ENCODE measurements at places on chromosomes 7 and 10.

GRCh38 chr7:55527307-55527706 lies 45.0 kb downstream of the VOPP1 start:
- no peak for DNase-seq

DNA sequence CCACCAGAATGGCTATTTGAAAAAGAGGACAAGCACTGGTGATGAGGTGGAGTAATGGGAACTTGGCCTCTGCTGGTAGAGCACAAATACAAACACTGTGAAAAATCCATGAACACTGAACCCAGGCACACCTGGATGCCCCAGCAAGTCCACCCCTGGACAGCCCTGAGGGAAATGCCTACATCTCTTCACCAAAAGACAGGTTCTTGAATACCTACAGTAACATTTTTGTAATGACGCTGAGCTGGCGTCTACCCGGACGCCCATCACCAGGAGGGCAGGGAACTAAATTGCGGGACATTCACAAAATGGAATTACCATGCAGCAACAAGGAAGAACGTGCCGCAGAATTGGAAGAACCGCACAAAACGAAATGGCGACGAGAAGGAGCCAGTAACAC lies 70.5 kb downstream of the GNA12 start:
- no peak for DNase-seq

DNA sequence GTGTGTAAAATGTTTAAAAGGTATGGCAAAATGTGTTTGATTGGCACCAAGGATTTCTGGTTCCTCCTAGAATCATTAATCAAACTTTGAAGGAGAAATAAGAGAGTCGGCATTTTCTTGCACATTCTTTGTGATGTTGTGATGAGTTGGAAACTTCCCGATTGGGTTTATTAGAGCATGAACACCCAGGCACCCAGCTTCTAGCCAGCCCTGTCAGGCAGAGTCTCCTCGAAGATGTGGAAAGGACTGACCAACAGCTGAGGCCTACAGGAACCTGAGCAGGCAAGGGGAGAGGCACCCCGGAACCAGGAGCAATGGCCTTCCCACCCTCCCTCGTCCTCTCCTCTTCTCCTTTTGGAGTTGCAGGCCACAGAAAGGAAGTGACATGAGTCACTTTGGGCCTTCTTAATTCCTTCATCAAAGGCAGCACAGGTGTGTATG lies 68.7 kb downstream of the EGFR start:
- DNase-seq: no peak

GRCh38 chr10:44402465-44403195 lies 17.7 kb upstream of the CXCL12 start:
- DNase-seq: peak; percentile 32

- DNase-seq: no peak
These were observed 321.8 kb downstream of the PAXIP1 start for GRCh38 chr7:154680894-154681659.

DNA sequence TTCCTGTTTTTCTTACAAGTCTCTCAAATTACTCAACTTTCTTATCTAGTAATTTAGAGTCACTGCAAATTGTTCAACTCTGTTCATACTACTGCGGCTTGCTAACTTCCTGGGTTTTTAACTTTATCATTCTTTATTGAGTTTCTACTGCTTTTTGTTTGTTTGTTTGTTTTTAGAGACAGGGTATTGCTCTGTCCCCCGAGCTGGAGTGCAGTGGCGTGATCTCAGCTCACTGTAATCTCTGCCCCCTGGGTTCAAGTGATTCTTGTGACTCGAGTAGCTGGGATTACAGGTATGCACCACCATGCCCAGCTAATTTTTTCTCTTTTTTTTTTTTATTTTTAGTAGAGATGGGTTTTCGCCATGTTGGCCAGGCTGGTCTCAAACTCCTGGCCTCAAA lies 182.9 kb downstream of the TSPAN12 start:
- DNase-seq: no peak

- DNase-seq: no peak
These were observed 343.6 kb downstream of the ACTR3B start for GRCh38 chr7:153103202-153103601.

- peak; percentile 88 for DNase-seq
These were observed 271.6 kb downstream of the CCDC3 start for GRCh38 chr10:12729885-12730284.

DNA sequence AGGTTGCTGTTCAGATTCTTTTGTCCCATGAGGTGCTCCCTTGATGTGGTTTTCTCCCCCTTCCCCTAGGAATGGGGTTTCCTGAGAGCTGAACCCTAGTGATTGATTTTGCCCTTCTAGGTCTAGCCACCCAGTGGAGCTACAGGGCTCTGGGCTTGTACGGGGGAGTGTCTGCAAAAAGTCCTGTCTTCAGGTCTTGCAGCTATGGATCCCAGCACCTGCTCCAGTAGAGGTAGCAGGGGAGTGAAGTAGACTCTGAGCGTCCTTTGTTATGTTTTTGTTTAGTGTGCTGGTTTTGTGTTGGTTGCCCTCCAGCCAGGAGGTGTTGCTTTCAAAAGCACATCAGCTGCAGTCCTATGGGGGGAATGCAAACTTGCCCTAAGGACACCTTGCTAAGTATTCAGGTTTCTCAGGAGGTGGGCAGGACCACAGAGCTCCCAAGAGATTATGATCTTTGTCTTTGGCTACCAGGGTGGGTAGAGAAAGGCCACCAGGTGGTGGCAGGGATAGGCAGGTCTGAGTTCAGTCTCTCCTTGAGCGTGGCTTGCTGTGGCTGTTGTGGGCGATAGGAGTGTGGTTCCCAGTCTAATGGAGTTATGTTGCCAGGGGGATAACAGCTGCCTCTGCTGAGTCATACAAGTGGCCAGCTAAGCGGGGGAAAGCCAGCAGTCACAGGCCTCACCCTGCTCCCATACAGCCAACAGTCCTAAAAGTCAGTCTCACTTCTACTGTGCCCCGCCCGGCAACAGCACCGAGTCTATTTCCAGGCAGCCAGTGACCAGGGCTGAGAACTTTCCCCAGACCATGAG lies 92.4 kb upstream of the JCAD start:
- peak; percentile 2 for DNase-seq

DNA sequence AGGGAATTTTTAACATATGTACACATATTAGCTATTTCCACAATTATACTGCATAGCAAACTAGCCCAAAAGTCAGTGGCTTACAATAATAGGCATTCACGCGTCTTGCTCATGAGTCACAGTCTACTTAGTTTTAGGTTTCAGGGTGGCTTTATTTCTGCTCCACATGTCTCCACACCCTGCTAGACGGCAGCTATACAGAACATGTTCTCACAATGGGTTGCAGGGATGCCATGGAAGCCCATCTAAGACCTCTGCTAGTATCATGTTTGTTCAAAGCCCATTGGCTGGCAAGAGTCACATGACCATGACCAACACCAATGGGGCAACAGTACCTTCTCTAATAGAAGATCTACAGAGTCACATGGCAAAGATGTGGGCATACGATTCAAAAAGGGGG lies 96.3 kb upstream of the NEBL start:
- DNase-seq: no peak

- DNase-seq: no peak
These were observed 8.6 kb upstream of the UPF2 start for GRCh38 chr10:12051241-12051640.

Data from H1 (cell line).